ENCODE measurements at places on chromosomes 3 and 15. TPM values are rescaled to one million over a fixed set of nuclear protein-coding genes. Genes with fewer than 3 reads are reported as not detected.

The GASK1A gene
- 0.47 TPM for total RNA-seq

The MINAR1 gene
- total RNA-seq, result 0.70 TPM

The CYP1A1 gene
- total RNA-seq, result not detected

The RTP3 gene
- not detected for total RNA-seq

The P3H2 gene
- 6.5 TPM for total RNA-seq

The OXTR gene
- 4.2 TPM for total RNA-seq

The LNP1 gene
- total RNA-seq, result 3.1 TPM

The KCNMB2 gene
- total RNA-seq, result not detected

The LRRK1 gene
- total RNA-seq, result 9.0 TPM

The MME gene
- 143 TPM for total RNA-seq

The SERPINI2 gene
- total RNA-seq, result not detected

The CRYBG3 gene
- total RNA-seq, result 15.5 TPM

The LRTM1 gene
- not detected for total RNA-seq

The BCL2A1 gene
- total RNA-seq, result 0.12 TPM

The ARPIN gene
- total RNA-seq, result 14.0 TPM

The SYNPR gene
- total RNA-seq, result not detected

The OR5K4 gene
- total RNA-seq, result not detected

The SOX2 gene
- not detected for total RNA-seq

The SIN3A gene
- 16.9 TPM for total RNA-seq

The CMTM8 gene
- 3.7 TPM for total RNA-seq

The PRTG gene
- total RNA-seq, result 2.9 TPM

The SI gene
- total RNA-seq, result not detected

The PPP1R14D gene
- total RNA-seq, result not detected

The DHFR2 gene
- 2.6 TPM for total RNA-seq

The ACTRT3 gene
- 6.5 TPM for total RNA-seq

The CHCHD4 gene
- 13.0 TPM for total RNA-seq

The PP2D1 gene
- not detected for total RNA-seq

The SLC28A2 gene
- not detected for total RNA-seq

The GOLGA6D gene
- total RNA-seq, result not detected

The REC114 gene
- not detected for total RNA-seq

The SCN5A gene
- total RNA-seq, result 0.35 TPM

The SLC26A6 gene
- 18.0 TPM for total RNA-seq

The ISLR gene
- 199 TPM for total RNA-seq

The TNNC1 gene
- total RNA-seq, result 1.2 TPM

The ALDH1L1 gene
- total RNA-seq, result 4.9 TPM

The LRRC31 gene
- total RNA-seq, result not detected

The CHDH gene
- under 0.01 TPM for total RNA-seq

The STAC gene
- total RNA-seq, result 2.1 TPM

The RARB gene
- total RNA-seq, result 3.4 TPM

The OR5H2 gene
- not detected for total RNA-seq

The TTC21A gene
- 2.5 TPM for total RNA-seq

The EBLN2 gene
- total RNA-seq, result 1.3 TPM

The RASL12 gene
- total RNA-seq, result 4.7 TPM

The TRAIP gene
- total RNA-seq, result 1.2 TPM

The DCLK3 gene
- not detected for total RNA-seq

The GOLGA8O gene
- total RNA-seq, result under 0.01 TPM

The ACTR8 gene
- total RNA-seq, result 27.3 TPM

The SLC22A13 gene
- not detected for total RNA-seq

The GOLGA6L1 gene
- total RNA-seq, result not detected

The GOLGA8K gene
- total RNA-seq, result not detected

The SNAPC5 gene
- total RNA-seq, result 8.3 TPM

The ASB14 gene
- not detected for total RNA-seq

The MYRIP gene
- not detected for total RNA-seq

The C3orf70 gene
- 4.3 TPM for total RNA-seq

Measured in pericardium fibroblast (primary cell).